ENCODE measurements at places on chromosomes 2 and 18.

DNA sequence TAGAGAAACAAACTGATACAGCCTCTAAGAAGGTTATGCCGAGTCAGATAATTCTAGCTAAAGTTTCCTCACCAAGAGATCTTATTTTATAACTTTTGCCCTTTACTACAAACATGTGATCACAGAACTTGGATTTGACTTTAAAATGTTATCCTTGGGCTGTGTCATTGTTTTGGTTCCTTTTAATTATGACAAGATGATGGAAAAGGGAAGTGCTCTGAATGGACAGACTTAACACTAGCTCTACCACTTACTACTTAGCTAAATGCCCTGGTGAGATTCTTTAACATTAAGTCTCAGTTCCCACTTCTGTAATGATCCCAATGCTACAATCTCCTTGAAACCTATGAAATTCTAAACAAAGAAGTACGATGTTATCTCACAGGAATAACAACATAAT lies 69.9 kb downstream of the RTTN start:
- DNase-seq = no peak

- DNase-seq = no peak
These were observed 9.1 kb upstream of the COL3A1 start for GRCh38 chr2:188964976-188965546.

DNA sequence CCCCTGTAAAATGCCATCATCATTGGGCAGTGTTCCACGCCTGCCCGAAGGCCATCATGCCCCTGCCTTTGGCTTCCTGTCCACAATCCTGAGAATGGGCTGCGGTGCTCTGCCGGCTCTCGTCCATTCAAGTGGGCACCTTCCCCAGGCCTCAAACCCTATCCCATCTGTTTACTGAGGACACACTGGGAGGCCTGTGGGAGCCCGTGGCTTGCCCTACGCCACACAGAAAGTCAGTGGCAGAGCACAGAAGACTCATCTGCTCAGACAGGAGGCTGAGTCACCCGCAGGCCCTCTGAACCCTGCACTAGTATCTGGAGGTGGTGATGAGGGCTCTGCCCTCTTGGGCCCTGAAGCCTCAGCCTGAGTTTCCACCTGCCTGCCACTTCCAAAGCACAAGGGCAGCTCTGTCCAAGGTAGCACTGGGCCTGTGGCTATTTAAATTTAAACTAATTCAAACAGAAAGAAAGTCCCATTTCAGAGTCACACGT lies 19.1 kb upstream of the ANKRD53 start:
- DNase-seq = no peak

- no peak for DNase-seq
These were observed 37.2 kb downstream of the AGPS start for GRCh38 chr2:177429688-177430325.

- no peak for DNase-seq
These were observed 26.4 kb downstream of the ETAA1 start for GRCh38 chr2:67423489-67423888.

DNA sequence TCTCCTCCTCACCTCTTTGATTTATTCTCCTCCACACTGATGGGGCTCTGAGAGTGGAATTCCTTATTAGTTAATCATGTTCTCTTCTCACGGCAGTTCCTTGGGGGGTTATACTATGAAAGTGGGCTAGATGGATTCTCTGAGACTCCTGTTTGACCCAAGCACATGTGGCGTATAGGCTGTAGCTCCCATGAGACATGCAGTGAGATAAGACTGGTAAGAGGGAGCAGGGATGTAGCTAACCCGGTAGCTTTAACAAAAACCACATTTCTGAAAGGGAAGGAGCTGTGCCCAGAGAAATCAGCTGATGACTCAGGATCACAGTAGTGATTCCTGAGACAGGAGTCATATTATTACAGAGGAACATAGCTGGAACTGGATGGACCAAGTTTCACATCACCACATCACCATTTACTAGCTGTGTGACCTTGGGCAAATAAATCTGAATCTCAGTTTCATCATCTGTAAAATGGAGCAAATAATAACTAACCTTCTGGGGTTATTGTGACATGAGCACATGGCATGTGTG lies 82.9 kb downstream of the CRIM1 start:
- DNase-seq = no peak

DNA sequence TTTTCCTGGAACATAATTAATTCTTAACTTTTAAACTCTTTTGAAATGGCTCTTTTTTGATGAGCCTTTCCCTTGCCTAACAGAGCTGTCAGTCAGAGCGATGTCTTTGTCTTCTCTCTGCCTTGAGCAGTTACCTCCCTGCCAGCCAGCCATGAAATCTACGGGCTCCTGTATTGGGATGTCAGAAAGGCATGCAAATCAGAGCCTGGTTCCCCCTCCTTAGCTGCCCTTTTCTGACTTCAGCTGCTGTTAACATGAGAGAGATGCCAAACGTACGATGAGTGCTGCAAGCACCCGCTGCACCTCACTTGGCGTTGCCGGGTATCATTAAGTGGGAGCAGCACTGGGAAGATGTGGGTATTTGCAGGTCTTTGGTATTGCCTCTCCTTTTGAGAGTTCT lies 131.4 kb upstream of the BOD1L2 start:
- DNase-seq = no peak

DNA sequence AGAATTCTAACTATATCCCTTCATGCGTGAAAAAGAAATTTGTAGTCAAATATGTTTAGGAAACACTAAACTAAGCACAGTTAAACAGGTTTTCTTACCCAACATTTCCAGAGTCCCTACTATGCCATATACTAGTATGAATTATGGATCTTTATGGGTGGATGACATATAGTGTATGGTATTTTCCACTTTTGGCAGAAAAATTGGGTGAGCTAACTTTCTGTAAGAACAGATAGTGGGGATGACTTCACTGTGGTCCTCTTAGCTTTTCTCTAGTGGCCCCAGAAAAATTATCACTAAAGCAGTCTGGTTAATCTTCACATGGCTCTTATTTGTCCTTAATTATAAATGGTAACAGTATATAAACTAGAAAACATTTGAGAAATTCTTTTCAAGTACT lies 240.0 kb upstream of the GULP1 start:
- DNase-seq = no peak

All from OCI-LY7 (cell line).